ENCODE measurements at places on chromosomes 13 and 19. TPM values are rescaled to one million over a fixed set of nuclear protein-coding genes. Genes with fewer than 3 reads are reported as not detected.

- peaks cover 15% of the 10 kb centered on the region for H3K4me1 ChIP-seq
- no peak overlapping the region for H3K4me3 ChIP-seq
- H3K27me3 ChIP-seq: no peaks in the 10 kb centered on the region
Measured at GRCh38 chr19:40594255-40594654, 6.9 kb upstream of the LTBP4 start.

GRCh38 chr19:3054972-3055740 is 7.1 kb downstream of the TLE5 start:
- no peak overlapping the region for H3K27ac ChIP-seq
- peaks cover 11% of the 10 kb centered on the region for H3K4me1 ChIP-seq

The ZNF793 gene
- 3.6 TPM for total RNA-seq

DNA sequence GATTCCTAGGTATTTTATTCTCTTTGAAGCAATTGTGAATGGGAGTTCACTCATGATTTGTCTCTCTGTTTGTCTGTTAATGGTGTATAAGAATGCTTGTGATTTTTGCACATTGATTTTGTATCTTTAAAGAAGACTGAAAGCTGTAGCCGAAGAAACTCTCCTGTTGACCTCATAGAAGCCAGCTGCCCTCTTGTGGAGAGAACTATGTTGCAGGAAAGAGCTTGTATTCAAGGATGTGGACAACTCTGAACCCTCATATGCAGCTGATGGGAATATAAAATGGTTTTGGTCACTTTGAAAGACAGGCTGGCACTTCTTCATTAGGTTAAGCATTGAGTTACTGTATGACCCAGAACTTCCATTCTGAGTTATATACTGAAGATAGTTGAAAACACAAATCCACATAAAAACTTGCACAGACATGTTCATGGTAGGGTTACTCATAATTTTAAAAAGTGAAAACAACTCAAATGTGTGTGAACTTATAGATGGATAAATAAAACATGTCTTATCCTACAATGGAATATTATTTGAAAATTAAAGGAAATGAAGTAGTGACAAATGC is 65.8 kb upstream of the SLITRK6 start:
- DNase-seq: no peak
- no peaks in the 10 kb centered on the region for H3K36me3 ChIP-seq
- no peaks in the 10 kb centered on the region for H3K27me3 ChIP-seq
- no peak overlapping the region for H3K27ac ChIP-seq

DNA sequence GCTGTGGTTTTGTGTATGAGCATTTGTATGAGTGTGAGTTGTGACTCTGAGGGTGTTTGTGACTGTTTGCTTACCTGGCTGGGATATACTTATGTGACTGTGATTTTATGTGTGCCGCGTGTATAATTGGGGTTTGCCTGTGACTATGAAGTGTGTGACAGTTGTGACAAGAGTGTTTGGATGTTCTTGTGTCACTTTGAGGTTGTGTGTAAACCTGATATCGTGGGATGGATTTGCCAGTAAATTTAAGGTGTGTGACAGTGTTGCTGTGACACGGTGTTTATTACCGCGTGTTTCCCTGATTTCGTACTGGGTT is 442 bp downstream of the ZNF420 start:
- peak overlapping the region; percentile 87 for H3K27ac ChIP-seq
- peak overlapping the region; percentile 87 for H3K4me3 ChIP-seq
- no peaks in the 10 kb centered on the region for H3K27me3 ChIP-seq
- H3K36me3 ChIP-seq: peaks cover 19% of the 10 kb centered on the region

- H3K27me3 ChIP-seq: no peaks in the 10 kb centered on the region
- H3K36me3 ChIP-seq: no peaks in the 10 kb centered on the region
- H3K27ac ChIP-seq: no peak overlapping the region
Measured at GRCh38 chr13:94028234-94028633, 451.2 kb downstream of the DCT start.

- H3K27me3 ChIP-seq: no peaks in the 10 kb centered on the region
- peaks cover 35% of the 10 kb centered on the region for H3K36me3 ChIP-seq
- peaks cover 7% of the 10 kb centered on the region for H3K4me1 ChIP-seq
- DNase-seq: no peak
- peak overlapping the region; percentile 86 for H3K27ac ChIP-seq
- H3K4me3 ChIP-seq: peak overlapping the region; percentile 76
Measured at GRCh38 chr19:19321141-19321577, 530 bp downstream of the MAU2 start.

GRCh38 chr13:87524775-87525174 is 146.4 kb upstream of the SLITRK5 start:
- H3K4me1 ChIP-seq: no peaks in the 10 kb centered on the region
- H3K4me3 ChIP-seq: no peak overlapping the region
- H3K27me3 ChIP-seq: no peaks in the 10 kb centered on the region
- DNase-seq: no peak

DNA sequence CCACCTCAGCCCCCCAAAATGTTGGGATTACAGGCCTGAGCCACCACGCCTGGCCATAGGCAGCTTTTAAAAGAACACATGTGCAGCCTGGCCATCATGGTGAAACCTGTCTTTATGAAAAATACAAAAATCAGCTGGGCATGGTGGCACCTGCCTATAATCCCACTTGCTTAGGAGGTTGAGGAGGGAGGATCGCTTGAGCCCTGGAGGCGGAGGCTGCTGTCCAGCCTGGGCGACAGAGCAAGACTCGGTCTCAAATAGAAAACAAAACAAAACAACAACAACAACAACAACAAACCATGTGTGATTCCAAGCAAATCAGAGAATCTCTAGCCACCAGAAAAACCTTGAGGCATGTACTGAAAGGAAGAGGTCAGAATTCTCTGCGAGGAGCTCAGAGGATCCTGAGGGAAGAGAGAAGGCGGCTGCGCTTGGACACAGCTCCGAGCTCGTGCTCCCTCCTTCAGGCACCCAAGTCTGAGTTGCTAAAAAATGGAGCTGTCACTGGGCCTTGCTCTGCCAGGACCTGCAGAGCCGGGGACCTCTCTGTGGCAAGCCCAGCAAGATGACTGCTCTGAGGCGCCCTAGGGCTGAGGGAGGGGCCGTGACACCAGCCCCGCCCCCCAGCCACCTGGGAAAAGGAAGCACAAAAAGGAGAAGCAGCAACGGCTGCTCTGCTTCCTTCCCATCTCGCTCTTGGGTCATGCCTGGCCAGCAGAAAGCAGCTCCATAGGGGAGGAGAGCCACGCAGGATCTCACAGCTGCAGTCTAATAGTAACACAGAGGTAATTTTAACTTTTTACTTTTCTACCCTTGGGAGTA is at the start of gene ARL11:
Gene ARL11 (plus strand): TSS at position 677 of the 822 bp plus-strand sequence. CDS start 1,941 bp downstream, outside the sequence.
- no peaks in the 10 kb centered on the region for H3K36me3 ChIP-seq
- peak within 1 kb of the TSS; percentile 44 for H3K4me3 ChIP-seq
- H3K4me1 ChIP-seq: no peaks in the 10 kb centered on the region
- no peak within 1 kb of the TSS for H3K27ac ChIP-seq
- H3K27me3 ChIP-seq: no peaks in the 10 kb centered on the region

- no peaks in the 10 kb centered on the region for H3K27me3 ChIP-seq
- H3K4me3 ChIP-seq: no peak overlapping the region
- H3K4me1 ChIP-seq: no peaks in the 10 kb centered on the region
- no peaks in the 10 kb centered on the region for H3K36me3 ChIP-seq
- DNase-seq: no peak
- H3K27ac ChIP-seq: no peak overlapping the region
Measured at GRCh38 chr19:5186293-5187050, 154.1 kb downstream of the PTPRS start.

DNA sequence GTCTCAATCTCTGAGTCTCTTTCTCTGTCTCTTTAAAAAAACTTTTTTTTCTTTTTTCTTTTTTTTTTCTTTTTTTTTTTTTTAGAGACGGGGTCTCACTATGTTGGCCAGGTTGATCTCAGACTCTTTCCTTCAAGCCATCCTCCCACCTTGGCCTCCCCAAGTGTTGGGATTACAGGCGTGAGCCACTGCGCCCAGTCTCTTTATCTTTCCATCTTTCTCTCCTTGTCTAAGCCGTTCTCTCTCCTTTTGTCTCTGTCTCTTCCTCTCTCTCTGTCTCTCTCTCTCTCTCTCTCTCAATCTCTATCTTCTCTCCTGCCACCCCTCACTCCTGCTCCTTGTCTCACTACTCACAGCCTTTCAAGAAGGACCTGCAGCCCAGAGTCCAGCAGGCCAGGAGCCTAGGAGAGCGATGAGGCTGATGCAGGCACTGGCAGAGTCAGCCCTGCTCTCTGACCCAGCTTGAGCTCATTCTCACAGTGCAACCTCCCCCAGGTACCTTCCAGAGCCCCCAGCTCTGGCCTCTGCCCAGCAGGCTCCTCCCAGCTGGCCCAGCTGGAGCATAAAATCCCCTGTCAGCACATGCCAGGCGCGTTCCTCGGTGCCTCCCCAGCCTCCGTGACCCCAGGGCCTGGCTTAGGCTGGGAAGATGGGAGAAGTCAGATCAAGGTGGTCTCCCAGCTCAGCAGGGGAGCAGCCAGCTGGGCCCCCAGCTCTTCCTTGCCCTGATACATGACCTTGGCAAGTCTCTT is at the start of gene NPHS1:
Gene NPHS1 (minus strand): TSS at position 476 of the 752 bp plus-strand sequence. CDS start 667 bp downstream, outside the sequence.
- H3K4me1 ChIP-seq: no peaks in the 10 kb centered on the region
- H3K27me3 ChIP-seq: peaks cover 5% of the 10 kb centered on the region
- no peak within 1 kb of the TSS for H3K4me3 ChIP-seq
- no peak for DNase-seq
- H3K36me3 ChIP-seq: no peaks in the 10 kb centered on the region
- no peak within 1 kb of the TSS for H3K27ac ChIP-seq

GRCh38 chr19:45020071-45020470 is 18.8 kb upstream of the CLASRP start:
- no peaks in the 10 kb centered on the region for H3K27me3 ChIP-seq
- peaks cover 3% of the 10 kb centered on the region for H3K36me3 ChIP-seq
- no peak overlapping the region for H3K4me3 ChIP-seq

GRCh38 chr13:83184819-83185218 is 697.5 kb downstream of the SLITRK1 start:
- no peaks in the 10 kb centered on the region for H3K4me1 ChIP-seq
- DNase-seq: no peak
- no peaks in the 10 kb centered on the region for H3K27me3 ChIP-seq
- H3K4me3 ChIP-seq: no peak overlapping the region
- H3K27ac ChIP-seq: no peak overlapping the region

The SIRT2 gene
- total RNA-seq: 53.1 TPM

DNA sequence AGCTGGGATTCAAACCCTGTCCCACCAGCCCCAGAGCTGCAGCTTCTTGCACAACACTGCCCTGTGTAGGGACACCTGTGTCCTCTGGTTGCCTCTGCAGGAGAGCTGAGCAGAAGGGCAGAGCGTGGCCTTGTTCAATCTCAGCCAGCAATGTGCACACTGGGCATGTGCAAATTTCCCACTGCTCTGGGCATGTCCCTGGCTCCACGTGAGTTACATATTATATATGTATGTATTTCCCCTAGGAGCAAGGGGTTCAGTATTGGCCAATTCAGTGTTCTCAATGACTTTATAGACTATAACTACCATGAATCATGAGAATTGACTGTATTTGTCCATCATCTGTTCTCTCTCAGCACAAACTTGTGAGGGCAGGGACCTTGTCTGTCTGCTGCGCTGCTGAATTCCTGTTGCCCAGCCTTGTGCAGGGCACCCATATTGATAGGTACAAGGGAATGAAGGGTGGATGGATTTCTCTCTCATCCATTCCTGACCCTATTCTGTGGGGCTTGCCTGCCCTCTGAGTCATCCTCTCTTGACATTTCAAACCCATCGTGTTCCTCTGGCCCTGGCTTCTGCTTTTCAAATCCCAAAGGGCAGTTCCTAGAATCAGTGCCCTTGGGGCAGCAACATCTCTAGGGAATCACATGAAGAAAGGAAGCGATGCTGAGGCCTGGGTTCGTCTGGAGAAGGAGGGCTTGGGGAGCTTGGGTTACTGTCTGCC is 69.7 kb downstream of the ERICH6B start:
- H3K27ac ChIP-seq: no peak overlapping the region
- no peaks in the 10 kb centered on the region for H3K4me1 ChIP-seq
- no peaks in the 10 kb centered on the region for H3K27me3 ChIP-seq
- no peak overlapping the region for H3K4me3 ChIP-seq

GRCh38 chr13:96025283-96025682 is 27.9 kb downstream of the UGGT2 start:
- H3K4me1 ChIP-seq: no peaks in the 10 kb centered on the region
- H3K27ac ChIP-seq: no peak overlapping the region
- H3K36me3 ChIP-seq: peaks cover 4% of the 10 kb centered on the region

DNA sequence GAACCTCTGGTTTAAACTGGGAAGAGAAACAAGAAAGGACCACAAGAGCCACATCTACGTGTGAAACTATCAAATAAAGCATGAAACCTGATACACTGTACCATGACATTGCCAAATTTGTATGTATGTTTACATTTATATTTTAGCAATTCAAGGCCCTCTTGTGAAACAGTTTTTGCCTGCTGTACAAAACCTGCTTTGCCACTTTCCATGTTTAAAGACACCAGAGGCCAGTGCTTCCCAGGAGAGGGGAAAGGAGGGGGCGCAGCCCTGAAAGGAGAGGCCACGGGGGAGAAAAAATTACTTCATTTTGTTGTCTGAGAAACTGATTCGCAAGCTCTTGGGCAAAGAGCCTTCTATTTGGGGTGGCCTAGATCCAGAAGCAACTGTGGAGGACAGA is 124.8 kb downstream of the DCLK1 start:
- H3K4me3 ChIP-seq: no peak overlapping the region
- no peaks in the 10 kb centered on the region for H3K4me1 ChIP-seq
- no peak overlapping the region for H3K27ac ChIP-seq
- no peaks in the 10 kb centered on the region for H3K27me3 ChIP-seq
- no peak for DNase-seq
- H3K36me3 ChIP-seq: no peaks in the 10 kb centered on the region

DNA sequence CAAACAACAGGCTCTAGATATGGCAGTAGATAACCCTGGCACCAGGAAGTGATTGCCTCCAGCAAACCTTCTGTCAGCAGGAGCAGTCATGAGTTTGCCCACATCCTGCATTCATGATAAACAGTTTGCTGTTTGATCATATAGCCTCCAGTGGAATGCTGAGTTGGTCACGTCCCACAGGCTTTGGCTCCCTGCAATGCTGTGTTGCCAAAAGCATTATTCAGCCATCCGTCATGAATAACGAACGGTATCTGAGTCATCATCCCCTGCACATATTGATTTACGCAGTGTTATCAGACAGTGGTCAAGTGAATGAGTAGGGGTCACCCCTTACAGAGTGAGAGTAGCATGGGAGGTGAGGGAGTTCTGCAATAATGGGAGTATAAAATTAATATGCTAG is 21.9 kb upstream of the ZNF432 start:
- no peak overlapping the region for H3K4me3 ChIP-seq
- no peak for DNase-seq
- no peak overlapping the region for H3K27ac ChIP-seq
- H3K4me1 ChIP-seq: no peaks in the 10 kb centered on the region
- peaks cover 98% of the 10 kb centered on the region for H3K36me3 ChIP-seq

DNA sequence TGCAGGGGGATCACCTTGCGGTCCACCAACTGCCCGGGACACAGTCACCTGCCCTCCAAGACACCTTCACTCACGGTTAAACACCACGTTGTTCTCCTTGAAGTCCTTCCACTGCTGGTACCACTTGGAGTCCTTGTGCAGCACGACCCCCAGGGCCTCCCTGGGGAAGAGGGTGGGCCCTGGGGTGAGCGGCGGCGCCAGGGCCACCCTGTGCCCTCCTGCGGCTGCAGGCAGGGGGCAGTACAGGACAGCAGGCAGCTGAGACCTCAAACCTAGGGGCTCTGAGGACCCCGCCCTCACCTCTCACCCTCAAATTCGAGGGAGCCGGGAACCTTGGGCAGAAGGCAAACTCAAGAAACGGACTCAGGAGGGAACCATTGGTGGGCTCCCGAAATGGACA is 7.5 kb upstream of the CTXN1 start:
- no peak for DNase-seq
- H3K4me1 ChIP-seq: peaks cover 29% of the 10 kb centered on the region
- H3K4me3 ChIP-seq: no peak overlapping the region
- H3K27ac ChIP-seq: no peak overlapping the region
- H3K27me3 ChIP-seq: no peaks in the 10 kb centered on the region

GRCh38 chr19:27966390-27966816 is 1246.5 kb downstream of the UQCRFS1 start:
- no peak for DNase-seq
- no peak overlapping the region for H3K27ac ChIP-seq
- H3K4me3 ChIP-seq: no peak overlapping the region
- H3K36me3 ChIP-seq: no peaks in the 10 kb centered on the region

All from ascending aorta (tissue), 2 donors.